NCI-H187 treated with DMSO at 0.1 percent for 48 hours (cell line): ENCODE measurements at places on chromosomes 11 and 22.

- no peak for DNase-seq
Observed at GRCh38 chr11:61152816-61153592, 8.2 kb downstream of the VPS37C start.

GRCh38 chr11:69640995-69641581 lies at the start of gene CCND1:
Gene CCND1 (plus strand): TSS chr11:69641156. CDS start chr11:69641314, 158 bp downstream.
- no peak for DNase-seq

- DNase-seq = no peak
Observed at GRCh38 chr11:7501251-7501650, 12.5 kb upstream of the PPFIBP2 start.

GRCh38 chr11:132123854-132124835 lies 753.7 kb downstream of the NTM start:
- no peak for DNase-seq

DNA sequence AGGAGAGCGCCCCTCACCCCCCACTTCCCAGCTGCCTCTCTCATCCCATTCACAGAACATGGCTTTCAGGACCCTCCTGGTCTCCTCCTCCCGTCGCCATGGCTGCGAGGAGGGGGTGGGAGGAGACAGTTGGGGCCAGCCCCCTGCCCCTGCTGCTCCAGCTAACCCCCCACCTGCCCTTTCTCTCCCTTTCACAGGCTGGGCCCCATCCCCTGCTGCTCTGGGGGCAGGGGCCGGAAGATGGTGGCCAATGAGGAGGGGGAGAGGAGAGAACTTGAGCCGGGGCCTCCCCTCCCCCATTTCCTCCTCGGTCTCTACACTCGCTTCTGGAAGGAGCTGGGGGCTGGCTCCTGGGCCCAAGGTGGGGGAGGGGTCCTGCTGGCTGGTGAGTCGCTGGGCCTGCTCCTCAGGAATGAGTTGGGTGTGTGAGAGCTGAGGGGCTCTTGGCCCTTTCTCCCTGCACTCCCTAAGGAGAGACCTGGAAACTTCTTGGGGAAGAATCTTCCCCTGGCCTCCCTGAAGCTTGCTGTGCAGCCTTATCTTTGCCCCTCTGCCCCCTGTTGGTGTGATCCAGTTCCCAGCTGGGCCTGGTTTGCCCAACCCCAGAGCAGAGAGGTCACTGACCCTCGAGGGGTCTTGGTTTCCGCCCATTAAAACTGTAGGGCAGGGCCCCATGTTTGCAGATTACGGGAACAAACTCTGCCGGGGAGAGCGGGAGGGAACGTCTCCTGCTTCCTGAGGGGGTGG lies 10.2 kb downstream of the YPEL4 start:
- DNase-seq = no peak

DNA sequence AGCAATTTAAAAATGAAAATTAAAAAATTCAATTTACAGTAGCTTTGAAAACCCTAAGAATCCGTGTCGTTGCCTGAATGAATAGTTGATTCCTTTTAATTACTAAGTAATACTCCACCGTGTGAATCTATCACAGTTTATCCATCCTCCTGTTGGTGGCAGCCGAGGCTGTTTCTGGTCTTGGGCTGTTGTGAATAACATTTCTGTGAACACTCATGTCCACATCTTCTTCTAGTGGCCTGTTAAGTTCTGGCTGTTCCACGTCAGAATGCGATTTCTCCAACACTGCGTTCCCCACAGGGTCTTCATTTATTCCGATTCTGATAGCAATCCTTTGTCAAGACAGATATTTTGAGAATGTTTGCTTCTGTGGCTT lies 223.0 kb downstream of the TBC1D22A start:
- no peak for DNase-seq

DNA sequence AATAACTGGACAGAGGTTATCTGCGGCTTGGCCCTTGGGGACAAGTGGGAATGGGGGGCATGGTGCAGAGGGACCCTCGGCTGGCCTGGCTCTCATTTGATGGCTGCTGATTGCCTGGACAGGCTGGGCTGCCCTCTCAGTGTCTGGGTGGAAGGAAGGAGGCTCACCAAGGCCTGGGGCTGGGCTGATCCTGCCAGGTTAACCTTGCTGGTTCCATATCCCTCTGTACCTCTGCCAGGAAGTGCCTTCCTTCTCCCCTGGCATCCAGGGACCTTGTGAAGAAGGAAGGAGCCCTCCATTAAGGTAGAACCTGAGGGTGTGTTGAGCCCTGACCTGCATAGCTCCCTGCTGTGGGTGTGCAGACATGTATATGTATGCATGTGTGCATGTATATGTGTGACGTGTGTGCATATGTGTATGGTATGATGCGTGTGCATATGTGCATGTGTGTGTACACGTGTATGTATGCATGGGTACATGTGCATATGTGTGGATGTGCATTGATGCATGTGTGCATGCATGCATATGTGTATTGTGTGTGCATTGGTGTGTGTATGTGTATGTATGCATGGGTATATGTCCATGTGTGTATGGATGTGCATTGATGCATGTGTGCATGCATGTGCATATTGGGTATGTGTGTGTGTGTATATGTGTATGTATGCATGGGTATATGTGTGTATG lies 433.9 kb downstream of the TBC1D22A start:
- DNase-seq = no peak

DNA sequence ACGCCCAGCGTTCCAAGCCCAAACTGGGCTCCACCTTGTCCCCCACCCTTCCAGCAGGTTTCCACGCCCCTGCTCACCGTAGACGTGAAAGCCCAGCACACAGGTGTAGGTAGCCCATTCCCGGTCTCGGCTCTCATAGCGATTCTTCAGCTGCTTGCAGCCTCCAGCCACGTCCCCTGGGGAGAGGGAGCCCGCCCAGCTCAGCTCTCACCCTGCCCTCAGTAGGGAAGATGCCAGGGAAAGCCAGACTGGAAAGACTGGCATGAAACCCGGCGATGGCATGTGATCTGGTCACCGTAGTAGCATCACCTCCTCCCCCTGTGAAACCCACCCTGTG lies 1.4 kb upstream of the MTA2 start:
- DNase-seq = no peak

- DNase-seq = no peak
Observed at GRCh38 chr11:72762641-72763304, 10.6 kb upstream of the ARAP1 start.

GRCh38 chr22:31271026-31271425 lies 21.3 kb downstream of the PIK3IP1 start:
- no peak for DNase-seq

DNA sequence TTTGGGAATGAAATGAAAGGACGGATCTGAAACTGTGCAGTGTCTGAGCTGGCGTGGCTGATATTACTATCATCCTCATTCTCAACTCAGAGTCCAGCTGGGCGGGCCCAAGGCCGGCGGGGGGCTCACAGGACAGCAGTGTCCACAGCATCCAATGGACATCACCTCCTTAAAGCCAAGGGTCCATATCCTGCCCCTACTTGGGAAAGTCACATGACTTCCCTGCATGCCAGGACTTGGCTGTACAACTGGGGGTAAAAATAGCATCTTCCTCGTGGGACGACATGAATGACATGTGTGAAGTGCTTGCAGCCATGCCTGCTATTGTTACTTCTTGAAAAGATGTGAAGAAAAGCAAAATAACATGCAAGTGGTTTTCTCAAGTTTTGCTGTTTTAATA lies 82.3 kb downstream of the TRMU start:
- no peak for DNase-seq

- DNase-seq = no peak
Observed at GRCh38 chr22:37427711-37428635, 694 bp upstream of the ELFN2 start.

GRCh38 chr11:57490456-57491248 lies 24.9 kb downstream of the SLC43A1 start:
- DNase-seq = no peak

DNA sequence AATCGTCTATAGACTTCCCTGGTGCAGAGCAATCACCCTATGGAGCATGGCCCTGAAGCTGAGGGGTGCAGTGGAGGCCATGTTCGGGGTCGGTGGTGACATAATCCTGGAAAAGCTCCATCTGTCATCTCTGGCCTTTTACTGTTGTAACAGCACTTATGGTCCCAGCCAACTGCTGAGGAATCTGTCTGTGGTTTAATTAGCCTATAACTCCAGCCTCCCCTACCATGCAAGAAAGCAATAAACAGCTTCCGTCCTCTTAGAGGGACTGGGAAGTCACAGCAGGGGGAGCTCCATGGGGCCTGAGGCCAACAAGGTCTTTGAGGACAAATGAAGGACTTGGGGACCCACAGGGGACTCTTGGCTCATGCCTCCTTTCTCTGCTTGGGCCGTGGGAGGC lies 159.1 kb upstream of the NECTIN1 start:
- no peak for DNase-seq

DNA sequence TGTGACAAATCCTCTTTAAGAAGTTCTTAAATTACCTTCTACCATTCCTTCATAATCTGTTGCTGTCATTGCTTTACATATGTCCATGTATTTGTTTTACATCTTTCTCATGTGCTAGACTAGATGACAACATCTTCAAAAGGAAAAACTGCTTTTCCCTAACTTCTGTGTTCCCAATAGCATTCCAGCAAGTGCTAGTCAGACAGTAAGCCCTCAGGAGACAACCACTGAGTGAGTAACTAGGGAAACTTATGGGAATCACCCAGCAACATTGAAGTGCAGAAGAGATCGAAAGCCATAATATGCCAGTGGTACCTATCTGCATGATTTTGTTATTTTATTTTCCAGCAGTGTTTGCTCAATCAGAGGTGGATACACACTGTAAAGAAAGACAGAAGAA lies 889.7 kb upstream of the API5 start:
- no peak for DNase-seq

GRCh38 chr11:111088847-111089355 lies 156.6 kb upstream of the POU2AF2 start:
- DNase-seq = no peak

DNA sequence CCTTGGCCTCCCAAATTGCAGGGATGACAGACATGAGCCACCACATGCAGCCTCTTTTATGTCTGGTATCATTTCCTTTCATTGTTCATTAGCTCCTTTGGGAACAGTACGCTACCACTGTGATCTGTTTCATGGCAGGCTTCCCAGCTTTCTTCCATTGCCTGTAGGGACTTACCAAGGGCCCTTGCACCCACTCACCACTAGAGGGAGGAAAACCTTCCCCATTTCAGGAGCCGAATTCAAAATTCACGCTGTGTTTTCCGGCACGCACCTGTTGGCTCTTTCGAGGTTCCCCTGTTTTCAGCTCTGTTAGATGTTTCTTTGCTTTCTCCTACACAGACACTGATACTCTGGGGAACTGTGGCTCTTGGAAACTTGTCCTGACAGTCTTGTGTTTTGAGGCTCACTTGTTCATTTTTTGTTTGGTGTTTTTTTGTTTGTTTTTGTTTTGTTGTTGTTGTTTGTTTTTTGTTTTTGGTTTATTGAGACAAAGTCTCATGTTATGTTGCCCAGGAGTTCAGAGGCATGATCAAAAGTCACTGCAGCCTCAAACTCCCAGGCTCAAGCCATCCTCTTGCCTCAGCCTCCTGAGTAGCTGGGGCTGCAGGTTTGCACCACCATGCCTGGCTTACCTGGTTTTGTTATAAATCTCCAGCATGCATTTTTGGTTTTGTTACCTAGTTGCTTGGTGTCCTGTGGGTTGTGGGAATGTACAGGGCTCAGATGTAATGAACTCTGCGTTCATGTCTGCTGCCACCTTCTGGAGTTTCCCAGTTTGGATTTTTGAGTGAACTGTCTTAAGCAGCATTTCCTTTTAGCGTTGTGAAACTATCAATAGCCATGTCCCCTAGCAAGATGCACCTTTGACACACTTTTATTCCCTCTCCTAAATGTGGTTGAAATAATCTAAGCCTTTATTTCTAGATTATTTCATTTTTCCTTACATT lies 2.3 kb downstream of the KRTAP5-11 start:
- DNase-seq = peak; percentile 22

- no peak for DNase-seq
Observed at GRCh38 chr11:75468534-75469340, 35.7 kb upstream of the KLHL35 start.

- DNase-seq = no peak
Observed at GRCh38 chr11:134049303-134049702, 19.6 kb upstream of the JAM3 start.

GRCh38 chr11:22193348-22194051 lies 615 bp downstream of the ANO5 start:
- no peak for DNase-seq

DNA sequence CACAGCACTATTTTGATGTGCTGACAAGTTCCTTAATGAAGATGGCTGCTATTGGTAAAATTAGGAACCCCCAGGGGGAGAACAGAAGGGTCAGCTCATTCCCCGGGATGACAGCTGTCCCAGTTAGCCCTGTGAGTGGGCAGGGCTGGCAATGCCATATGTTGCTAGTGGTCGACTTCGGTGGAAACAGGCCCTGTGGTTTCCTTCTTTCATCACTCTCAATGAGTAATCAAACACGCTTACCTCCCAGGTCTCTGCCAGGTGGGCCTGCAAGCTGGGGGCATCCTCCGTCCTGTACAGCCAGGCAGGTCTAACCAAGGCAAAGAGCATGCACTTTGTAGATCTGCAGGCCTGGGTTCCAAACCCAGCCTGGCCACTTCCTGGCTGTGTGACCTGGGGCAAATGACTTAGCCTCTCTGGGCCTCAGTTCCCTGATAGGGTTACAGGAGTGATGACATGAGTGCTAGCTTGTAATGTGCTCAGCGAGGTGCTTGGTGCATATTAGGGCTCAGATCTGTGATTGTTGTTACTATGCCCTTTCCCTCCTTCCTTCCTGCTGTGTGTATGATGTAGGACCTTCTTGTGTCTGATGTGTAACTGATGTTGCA lies 85.2 kb downstream of the TSPAN18 start:
- DNase-seq = no peak

- no peak for DNase-seq
Observed at GRCh38 chr11:30879322-30880005, 293.3 kb upstream of the MPPED2 start.

DNA sequence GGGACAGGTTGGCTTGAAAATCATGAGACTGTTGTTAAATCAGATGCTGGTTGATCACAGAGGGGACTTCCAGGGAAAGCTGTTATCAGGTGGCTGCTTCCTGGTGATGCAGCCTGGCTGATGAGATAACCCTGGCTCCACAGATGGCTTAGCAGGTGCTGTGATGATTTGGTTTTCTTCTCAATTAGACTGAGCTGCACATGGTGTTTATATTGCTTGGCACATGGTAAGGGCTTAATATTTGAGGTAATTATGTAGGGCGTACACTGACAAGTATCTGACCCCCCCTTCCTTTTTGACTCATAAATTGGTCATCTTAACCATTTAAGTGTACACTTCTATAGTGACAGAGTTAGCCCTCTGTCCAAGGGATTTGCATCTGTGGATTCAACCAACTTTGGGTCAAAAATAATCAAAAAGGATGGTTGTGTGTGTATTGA lies 7.0 kb downstream of the RPS3 start:
- no peak for DNase-seq
